Foreskin fibroblast (primary cell): ENCODE measurements at places on chromosomes 4 and X.
A peak's percentile ranks its signal among the peaks of the same experiment; 100 is the strongest.

DNA sequence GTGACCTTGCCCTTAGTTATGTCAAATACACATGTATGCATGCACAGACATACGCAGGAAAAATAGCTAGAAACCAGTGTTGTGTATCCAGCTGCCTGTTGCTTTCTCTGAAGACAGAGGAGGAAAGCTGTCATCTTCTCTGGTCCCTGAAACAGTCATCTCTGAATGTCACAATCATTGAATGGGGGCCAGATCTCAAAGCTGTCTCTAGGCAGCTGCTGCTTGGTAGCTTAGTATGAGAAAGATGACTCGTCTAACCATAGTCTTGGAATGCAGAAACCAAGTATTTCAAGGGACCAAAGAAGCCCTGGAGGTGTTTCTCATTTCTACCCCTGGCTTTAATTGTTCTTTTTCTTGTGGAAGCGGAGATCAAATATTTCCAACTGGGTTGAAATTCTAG, 4.0 kb downstream of the GRIA3 start:
- no peak for DNase-seq

- no peak for DNase-seq
These were observed 141.1 kb upstream of the MID1 start for GRCh38 chrX:10761447-10761846.

- DNase-seq = no peak
These were observed 79.9 kb downstream of the MTMR1 start for GRCh38 chrX:150773117-150773516.

- DNase-seq = no peak
These were observed 306.3 kb upstream of the PCDH7 start for GRCh38 chr4:30413915-30414314.

GRCh38 chr4:13523105-13523477, 21.2 kb downstream of the NKX3-2 start:
- peak; percentile 20 for DNase-seq

GRCh38 chrX:148865277-148866210, 365.1 kb downstream of the AFF2 start:
- no peak for DNase-seq

GRCh38 chr4:182495645-182496385, 252.6 kb downstream of the TENM3 start:
- DNase-seq = no peak

DNA sequence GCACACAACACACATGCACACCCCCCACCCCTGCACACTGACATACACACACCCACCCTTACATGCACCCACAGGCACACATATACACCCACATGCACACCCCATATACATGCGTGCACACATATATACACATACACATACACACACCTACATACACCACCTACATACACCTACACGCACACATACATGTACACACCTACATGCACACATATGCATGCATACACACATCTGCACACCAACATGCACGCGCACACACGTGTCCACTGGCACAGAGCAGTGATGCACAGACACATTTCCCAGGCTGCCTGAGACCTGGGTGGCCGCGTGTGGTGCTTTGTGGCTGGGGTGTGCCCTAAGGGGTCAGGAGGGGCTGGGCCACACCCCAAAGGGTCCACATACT, 31.7 kb downstream of the FGFRL1 start:
- DNase-seq = no peak

DNA sequence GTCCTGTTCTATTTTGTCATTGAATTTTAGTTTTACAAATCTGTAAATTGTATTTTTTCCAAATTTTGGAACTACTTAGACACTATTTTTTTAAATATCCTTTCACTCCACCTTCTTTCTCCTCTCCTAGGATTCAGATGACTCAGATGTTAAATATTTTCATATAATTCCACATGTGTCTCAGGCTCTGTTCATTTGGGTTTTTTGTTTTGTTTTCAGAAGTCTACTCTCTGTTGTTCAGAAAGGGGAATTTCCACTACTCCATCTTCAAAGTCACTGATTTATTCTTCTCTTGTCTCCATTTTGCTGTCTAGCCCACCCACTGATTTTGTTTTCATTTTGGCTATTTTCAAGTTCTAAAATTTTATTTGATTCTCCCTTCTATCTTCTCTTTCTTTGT, 264.0 kb upstream of the SLIT2 start:
- DNase-seq = peak; percentile 70

GRCh38 chrX:13923845-13924244, 105.8 kb downstream of the GEMIN8 start:
- no peak for DNase-seq

- DNase-seq = peak; percentile 34
These were observed 25.8 kb upstream of the PBDC1 start for GRCh38 chrX:76147106-76147505.

- no peak for DNase-seq
These were observed 11.0 kb downstream of the SSR4 start for GRCh38 chrX:153805436-153805835.

GRCh38 chrX:40314070-40314469, 216.3 kb upstream of the BCOR start:
- no peak for DNase-seq

DNA sequence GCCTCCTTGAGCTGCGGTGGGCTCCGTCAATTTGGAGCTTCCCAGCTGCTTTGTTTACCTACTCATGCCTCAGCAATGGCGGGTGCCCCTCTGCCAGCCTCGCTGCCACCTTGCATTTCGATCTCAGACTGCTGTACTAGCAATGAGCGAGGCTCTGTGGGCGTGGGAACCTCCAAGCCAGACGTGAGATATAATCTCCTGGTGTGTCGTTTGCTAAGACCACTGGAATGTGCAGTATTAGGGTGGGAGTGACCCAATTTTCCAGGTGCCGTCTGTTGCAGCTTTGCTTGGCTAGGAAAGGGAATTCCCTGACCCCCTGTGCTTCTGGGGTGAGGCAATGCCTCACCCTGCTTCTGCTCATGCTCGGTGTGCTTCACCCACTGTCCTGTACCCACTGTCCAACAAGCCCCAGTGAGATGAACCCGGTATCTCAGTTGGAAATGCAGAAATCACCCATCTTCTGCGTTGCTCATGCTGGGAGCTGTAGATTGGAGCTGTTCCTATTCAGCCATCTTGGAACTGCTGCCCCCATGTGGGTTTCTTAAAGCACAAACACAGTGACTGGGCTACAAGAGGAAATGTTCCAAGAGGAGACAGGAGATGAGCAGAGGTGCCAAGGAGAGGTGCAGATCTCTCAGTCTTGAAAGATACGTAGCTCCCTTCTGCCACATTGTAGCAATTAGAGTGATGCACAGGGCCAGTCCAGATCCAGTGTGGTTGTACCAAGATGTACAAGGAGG, 193.0 kb upstream of the IGFBP7 start:
- DNase-seq = no peak

DNA sequence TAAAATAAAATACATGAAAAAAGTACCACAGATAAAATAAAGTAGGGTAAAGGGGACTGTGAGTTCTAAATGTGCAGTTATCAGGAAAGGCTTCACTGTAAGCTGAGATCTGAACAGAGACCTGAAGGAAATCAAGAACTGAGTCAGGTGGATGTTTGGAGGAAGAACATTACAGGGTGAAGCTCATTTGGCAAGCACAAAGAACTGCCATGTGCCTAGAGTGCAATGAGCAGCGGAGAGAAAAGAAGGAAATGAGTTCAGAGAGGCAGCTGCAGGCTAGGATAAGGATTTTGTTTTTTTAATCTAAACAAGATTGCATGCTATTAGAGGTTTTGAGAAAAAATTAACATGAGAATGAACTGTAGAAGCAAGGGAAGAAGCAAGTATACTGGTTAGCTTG, 373.1 kb downstream of the STPG2 start:
- no peak for DNase-seq

DNA sequence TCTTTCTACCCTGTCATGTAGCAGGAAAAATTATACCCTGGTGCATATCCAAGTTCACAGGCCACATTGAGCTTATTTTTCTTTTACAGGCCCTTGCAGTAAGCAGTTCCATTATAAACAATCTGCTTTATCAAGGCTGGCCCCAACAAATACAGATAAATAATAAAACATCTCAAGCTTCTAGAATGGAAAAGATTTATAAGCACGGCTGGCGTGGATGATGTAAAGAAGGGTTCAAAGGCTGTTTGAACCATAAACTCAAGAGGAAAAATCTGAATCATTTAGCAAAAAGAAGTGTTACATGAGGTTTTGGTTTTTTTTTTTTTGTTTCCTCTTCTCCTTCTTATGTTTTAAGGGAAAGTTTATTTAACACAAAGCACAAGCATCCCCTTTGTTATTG, 109.7 kb downstream of the UNC5C start:
- DNase-seq = no peak

- no peak for DNase-seq
These were observed 65.5 kb upstream of the FGG start for GRCh38 chr4:154677923-154678322.

DNA sequence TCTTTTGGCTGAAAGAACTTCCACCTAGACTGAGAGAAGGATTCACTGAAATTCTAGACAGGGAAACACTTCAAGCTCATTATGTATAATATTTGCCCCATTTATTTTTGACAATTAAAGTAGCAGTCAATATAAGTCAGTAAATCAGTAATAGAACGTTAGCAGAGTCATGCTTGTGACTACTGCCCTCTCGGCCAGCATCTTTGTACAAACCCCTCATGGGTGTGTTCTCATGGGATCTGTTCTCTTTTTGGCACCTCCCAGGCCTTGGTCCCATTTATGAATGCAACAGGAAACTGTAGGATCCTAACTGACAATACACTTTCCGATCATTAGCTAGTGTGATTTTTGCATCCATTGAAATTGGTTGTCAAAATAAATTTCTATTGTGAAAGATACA, 2.9 kb downstream of the MSL3 start:
- DNase-seq = no peak

GRCh38 chr4:83258461-83258860, 26.1 kb downstream of the COQ2 start:
- no peak for DNase-seq

DNA sequence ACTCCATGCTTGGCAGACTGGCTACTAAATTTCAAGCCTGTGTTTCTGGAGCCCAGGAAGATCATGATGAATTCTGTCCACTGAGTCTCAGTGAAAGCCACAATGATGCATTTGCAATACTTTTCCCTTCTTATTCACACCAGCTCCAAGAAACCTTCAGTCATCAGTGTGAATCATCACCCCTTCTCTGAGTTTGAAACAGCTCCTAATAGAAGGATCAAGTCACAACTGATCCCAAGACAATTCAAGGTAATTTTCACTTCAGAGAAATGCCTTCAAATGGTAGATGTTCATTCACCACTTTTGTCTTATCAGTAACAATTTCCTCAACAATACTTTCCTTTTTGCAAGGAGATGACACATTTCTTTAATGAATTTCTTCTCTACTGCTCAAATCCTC, 257.4 kb downstream of the NLGN4X start:
- DNase-seq = no peak

DNA sequence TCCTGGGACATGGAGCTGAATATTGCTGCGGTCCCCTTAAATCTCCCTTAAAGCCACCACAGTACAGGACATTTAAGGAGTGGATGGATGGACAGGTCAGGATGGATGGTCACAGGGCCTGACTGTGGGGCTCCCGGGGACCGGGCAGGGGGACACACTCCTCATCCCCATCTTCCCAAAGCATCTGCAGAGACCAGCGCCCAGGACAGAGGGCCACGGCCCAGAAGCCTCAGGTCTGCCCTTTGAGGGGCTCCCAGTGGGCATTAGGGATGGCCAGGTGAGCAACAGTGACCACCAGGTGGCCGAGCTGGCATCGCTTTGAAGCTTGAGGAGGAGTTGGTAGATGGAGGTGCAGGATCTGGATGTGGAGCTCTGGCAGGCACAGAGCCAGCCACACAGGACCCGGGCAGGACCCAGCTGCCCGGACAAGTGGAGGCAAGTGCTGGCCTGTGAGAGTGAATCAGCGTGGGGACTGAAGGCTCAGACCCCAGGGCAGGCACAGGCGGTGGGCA, 51.4 kb downstream of the ABLIM2 start:
- no peak for DNase-seq

DNA sequence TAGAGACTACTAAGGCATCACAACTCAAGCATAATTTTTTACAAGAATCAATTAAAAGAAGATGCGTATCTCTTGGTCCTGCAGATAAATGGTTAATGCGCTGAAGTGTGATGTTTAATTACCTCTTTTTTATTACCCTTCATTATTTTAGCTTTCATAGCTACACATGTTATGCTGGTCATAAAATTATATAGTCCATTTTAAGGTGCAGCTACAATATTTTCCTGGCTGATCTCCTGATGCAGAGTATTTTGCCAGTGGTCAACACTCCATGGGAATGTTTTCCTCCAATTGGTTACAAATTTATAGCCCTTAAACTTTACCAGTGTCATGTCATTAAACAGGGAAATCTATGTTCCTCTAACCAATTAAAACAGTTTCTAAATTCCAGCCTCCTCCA, 1617.2 kb downstream of the PCDH7 start:
- no peak for DNase-seq

GRCh38 chr4:165439344-165439743, 60.5 kb downstream of the CPE start:
- DNase-seq = no peak

DNA sequence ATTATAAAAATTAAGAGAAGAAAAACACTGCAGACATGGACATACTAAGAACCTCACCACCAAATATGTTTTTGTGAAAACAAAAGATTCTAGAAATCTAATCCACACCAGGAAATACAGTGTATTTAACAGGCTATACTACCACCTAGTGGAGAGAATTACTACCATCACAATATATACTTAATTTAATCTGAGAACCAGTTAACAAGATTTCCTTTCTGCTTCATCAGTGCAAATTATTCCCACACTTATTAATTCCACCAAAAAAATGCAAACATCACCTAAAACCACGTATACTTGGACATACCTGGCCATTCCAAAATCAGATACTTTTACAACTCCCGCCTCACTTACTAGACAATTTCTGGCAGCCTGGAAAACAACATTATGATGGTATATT, 7.0 kb upstream of the TXK start:
- DNase-seq = no peak

GRCh38 chrX:42149765-42150164, 226.4 kb upstream of the CASK start:
- DNase-seq = peak; percentile 8

GRCh38 chr4:176753049-176753448, 39.7 kb downstream of the VEGFC start:
- DNase-seq = peak; percentile 97

GRCh38 chrX:7190157-7190556, 42.2 kb upstream of the PUDP start:
- no peak for DNase-seq

- no peak for DNase-seq
These were observed 2.7 kb upstream of the GEMIN8 start for GRCh38 chrX:14032406-14032805.

GRCh38 chr4:25198713-25199112, 35.1 kb upstream of the PI4K2B start:
- DNase-seq = no peak

DNA sequence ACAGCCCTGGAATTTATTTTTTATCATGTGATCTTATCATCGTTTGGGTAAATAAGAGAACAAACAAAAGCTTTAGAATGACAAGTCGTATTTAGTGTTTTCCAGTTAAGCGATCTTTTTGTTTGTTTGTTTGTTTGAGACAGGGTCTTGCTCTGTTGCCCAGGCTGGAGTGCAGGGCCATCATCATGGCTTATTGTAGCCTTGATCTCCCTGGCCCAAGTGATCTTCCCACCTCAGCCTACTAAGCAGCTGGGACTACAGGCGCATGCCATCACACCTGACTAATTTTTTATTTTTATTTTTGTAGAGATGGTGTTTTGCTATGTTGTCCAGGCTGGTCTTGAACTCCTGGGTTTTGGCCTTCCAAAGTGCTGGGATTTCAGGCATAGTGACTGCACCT, 57.1 kb upstream of the PDLIM3 start:
- no peak for DNase-seq
